ENCODE measurements at places on chromosomes 1 and 21. TPM values are rescaled to one million over a fixed set of nuclear protein-coding genes. Genes with fewer than 3 reads are reported as not detected.

The ANKRD65 gene
- 0.15 TPM for total RNA-seq

DNA sequence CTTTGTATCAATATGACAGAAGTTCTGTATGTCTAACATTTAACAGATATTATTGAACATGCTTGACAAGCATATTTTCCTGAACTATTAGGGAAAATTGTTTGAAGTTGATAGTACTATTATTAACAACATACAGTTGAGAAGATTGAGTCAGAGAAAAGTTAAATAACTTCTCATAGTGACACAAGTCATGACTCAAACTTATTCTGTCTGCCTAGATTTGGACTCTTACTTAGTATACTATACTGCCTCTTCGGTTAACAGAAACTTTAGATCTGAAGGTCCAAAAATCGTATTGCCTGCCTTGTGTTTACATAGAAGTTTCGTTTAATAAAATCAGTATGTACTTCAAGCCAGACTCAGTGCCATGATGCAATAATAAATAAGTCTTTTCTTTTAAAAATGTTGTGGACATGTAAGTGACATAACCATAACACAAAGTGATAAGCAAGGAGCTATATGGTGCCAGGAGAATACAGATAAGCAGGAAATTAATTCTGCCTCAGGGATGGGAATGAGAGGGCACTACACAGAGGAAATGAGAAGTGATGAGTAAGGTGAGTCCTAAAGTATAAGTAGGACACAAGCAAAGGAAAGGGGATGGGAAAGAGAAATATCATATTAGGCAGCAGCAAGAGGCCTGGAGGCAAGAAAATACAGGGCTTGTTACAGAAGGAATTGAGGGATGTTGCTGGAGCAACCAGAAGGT is 48.1 kb downstream of the LHX9 start:
- no peak for DNase-seq

DNA sequence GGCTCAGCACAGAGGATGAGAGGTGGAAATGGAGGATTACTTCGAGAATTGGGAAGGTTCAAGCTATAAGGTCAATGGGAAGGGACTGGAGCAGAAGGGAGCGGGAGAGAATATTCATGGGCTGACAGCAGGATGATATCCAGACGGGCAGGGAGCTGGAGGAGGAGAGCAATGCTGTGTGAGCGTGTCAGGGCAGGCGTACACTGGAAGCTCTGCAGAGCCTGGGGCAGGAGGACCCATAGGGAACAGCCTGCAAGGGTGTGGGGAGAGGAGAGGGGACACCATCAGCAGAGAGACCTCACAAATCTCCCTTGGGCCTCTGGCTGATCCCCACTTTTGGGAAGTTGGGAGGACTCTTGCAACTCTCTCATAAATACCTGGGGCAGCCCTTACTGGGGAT is 13.7 kb downstream of the CSF1 start:
- no peak for DNase-seq

The S1PR1 gene
- not detected for total RNA-seq

The CYP2J2 gene
- total RNA-seq, result 0.25 TPM

DNA sequence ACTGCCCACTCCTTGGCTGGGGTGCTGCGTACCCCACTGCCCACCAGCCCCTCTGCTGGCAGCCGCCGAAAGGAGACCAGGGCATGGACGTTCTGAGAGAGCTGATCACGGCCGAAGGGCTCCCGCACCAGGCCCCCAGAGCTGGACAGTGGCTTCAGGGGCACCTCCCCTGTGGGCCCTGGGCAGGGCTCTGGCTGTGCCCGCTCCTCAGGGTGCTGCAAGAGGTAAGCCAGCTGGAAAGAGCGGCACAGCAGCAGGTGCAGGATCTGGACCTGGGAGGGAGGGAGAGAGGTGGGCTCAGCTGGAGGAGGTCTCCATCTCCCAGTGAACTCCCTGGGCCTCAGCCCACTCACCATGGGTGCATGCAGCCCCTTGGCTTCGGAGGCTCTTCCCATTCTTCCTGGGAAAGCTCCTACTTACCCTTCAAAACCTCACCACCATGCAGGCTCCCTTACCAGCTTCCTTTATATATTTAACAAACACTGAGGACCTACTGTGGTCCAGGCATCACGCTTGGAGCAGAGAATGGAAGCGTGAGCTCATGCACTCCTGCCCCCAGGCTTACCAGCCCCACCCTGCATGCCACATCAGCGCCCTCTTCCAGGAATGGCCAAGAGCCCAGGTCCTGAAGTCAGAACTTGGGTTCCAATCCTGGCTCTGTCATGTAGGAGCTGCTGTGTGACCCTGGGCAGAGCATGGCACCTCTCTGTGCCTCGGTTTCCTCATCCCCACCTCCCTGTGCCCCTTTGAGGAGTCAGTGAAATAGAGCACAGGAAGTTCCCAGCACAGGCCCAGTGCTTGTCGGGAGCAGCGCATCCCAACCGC is 6.8 kb upstream of the KIF17 start:
- no peak for DNase-seq

GRCh38 chr1:114502080-114502479 is 8.9 kb downstream of the TRIM33 start:
- DNase-seq, result no peak

The GBP6 gene
- total RNA-seq, result not detected

- DNase-seq, result no peak
Observed at GRCh38 chr1:239550178-239550577, 163.8 kb downstream of the CHRM3 start.

- DNase-seq, result peak; percentile 86
Observed at GRCh38 chr1:24558902-24559791, 3.3 kb downstream of the NCMAP start.

DNA sequence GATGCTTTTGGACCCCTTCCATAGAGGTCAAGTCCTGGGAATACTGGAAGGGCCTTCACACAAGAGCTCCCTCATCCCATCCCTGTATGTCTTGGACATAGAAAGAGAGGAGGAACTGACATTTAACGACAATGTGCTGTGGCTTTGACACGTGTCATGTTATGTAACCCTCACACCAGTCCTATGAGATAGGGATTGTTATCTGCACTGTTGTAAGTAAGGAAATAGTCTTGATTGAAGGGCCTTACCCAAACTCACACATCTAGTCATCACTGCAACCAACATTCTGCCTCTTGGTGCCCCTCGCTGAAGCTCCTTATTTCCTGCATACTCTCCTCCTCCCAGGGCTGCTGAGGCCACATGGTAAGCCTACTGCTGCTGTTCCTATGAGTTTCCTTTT is 63.7 kb upstream of the ANGPTL1 start:
- DNase-seq, result no peak

The SPATA46 gene
- not detected for total RNA-seq
